ENCODE measurements at places on chromosomes 16 and 17.

DNA sequence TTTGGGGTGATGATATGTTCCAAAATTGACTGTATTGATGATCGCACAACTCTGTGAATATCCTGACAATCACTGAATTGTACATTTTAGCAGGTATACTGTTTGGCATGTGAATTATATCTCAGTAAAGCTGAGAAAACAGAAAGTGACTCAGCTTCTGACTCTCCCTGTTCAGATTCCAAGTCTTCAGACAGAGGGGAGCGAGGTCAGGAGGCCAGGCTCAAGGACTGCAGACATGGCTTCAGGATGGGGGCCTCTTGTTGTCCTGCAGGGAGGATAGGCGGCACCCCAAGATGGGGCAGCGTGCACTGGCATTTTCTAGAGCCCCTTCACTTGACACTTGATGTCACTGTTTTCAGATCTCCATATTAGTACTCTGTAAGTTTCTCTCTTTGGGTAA is 45.6 kb downstream of the KNOP1 start:
- no peak for DNase-seq

GRCh38 chr17:81398832-81399411 is 3.7 kb downstream of the BAHCC1 start:
- no peak for DNase-seq

DNA sequence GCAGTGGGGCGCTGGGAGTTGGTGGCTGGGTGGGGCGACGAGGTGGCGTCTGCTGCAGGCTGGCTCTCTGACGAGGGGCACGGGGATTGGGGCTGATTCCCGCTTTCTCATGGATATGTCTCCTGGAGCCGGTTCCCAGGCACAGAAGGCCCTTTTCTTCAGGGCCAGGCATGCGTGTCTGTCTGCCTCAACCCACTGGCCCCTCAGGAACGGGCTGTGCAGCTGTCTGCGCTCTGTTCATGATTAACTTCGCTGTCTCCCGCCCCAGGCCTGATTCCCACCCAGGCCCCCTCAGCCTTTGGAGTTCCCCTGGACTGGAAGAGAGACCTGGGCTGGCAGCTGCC is 53.1 kb downstream of the RAP1GAP2 start:
- no peak for DNase-seq

DNA sequence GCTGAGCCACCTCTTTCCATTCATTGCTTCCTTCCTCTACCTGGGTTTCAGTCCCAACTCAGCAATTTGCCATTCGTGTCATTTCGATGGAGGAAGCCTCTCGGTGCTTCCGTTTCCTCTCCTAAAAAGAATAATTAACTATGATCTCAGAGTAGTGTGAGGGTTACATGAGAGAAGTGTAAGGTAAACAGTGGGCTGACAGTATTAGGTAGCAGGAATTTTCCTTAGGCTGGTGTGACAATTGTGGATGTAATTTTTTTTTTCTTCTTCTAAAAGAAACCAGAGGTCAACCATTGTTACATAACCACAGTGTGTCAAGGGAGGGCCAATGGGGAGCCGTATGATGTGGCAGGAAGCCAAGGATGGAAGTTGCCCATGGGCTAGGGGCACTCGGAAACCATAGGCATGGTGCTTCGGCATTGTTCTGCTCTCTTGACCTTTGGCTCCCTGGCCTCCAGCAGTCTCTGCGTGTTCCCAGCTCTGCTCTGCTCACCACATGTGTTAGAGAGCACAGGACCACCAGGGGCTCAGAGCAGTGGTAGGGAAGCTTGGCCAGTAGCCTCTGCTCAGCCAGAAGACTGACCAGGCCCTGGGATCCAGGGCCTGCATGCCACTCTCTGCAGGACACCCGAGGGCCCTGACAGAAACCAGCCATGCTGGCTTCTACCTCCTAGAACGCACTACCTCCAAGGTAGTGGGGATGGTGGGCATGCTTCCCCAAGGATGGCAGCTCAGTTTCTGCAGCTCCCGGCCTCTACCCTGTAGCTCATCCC is 2.0 kb upstream of the TOP2A start:
- DNase-seq, result no peak

DNA sequence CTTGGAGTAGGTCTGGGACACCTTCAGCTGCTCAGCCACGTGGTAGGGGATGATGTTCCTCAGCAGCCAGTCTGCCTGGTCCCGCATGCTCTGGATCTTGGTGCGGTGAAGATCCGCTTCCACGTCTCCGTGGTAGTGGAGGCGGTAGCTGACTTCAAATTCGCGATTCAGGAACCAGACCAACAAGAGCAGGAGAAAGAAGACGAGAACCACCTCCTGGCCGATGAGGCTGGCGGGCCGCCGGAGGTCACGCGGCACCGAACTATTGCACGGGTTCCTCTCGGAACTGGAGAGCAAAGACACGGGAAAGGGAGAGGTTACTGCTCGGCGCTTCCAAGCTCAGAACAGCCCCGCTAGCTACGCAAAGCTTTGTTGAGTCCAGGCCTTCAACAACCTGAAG is 86.2 kb upstream of the CREBBP start:
- DNase-seq, result no peak

DNA sequence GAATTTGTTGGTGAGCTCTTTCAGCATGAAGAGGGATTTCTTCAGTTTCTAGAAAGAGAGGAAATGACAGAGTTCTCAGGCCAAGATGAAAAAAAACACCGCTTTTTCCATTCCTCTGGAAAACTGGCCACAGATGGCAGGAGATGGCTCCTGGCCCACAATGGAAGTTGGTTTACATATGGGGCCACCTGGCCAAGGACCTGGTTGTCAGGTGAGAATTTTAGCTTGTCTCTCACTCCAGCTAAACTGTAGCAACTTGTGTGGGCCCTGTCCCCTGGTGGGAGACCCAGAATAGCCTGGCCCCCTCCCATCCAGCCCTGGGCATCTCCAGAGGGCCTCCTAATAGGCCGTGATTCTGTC is 33.6 kb downstream of the LGALS9 start:
- no peak for DNase-seq

- no peak for DNase-seq
Observed at GRCh38 chr17:5582209-5583185, 1.8 kb downstream of the NLRP1 start.

- no peak for DNase-seq
Observed at GRCh38 chr16:10729104-10730048, 14.3 kb upstream of the NUBP1 start.

- DNase-seq, result no peak
Observed at GRCh38 chr16:67317853-67318252, 8.7 kb downstream of the KCTD19 start.

- DNase-seq, result no peak
Observed at GRCh38 chr17:50839591-50840310, 4.4 kb downstream of the WFIKKN2 start.

GRCh38 chr17:14320734-14321475 is 20.0 kb downstream of the HS3ST3B1 start:
- DNase-seq, result no peak

DNA sequence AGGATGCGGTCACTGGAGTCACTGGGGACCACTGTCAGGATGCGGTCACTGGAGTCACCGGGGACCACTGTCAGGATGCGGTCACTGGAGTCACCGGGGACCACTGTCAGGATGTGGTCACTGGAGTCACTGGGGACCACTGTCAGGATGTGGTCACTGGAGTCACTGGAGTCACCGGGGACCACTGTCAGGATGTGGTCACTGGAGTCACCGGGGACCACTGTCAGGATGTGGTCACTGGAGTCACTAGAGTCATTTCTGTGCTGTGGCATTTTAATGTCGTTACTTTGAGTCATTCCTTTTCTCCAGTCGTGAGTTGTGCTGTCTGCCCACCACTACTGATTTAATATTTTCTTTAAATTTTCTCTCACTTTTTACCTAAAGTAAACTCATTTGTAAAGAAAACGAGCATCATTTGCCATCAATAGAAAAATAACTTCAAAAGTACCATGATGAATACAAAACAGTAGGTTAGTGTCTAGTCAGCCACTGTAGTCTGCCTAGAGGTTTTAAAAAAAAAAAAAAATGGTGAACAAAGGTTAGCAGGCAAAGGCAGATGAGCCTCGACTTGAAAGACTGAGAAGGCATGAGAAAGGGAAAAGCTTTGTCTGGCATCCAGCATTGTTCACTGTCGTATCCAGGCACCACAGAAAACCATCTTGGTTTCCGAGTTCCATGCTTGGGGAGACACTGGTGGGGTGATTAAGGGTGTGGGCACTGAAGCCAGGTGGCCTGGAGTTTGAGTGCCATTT is 346.6 kb downstream of the SNX29 start:
- no peak for DNase-seq

DNA sequence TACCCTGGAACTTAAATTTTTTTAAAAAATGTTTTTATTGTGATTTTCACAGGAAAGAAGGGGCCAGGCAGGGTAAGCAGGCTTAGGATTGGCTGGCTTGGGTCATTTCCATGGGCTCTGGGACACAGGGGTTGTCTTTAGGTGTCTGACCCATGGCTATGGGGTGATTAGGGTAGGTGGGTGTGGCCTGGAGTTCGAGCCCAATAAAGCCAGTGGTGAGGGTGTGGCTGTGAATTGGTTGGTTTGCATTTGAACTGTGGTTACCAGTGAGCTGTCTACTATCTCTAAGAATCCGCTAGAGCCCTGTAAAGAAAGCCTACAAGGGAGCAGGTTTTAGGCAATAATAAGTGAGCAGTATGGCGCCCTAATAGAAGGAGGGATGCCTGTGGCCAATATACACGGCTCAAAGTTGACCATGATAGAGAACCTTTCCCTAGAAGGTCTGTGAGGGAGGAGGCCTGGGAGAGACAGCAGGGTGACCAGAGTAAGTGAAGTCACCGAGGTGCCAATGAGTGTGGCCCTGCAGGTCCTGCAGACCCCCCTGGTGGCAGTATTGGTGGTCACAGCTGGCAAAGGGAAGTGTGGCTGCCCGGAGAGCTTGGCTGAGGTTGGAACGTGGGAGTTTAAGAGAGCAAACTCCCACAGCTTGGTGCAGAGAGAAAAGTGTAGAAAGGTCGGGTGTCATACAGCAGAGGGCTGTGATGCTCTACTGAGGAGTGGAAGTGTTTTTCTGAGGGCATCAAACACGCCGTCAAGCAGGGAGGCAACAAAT is 454.0 kb downstream of the WWOX start:
- no peak for DNase-seq

GRCh38 chr17:40281663-40282062 is 6.0 kb upstream of the CDC6 start:
- no peak for DNase-seq

DNA sequence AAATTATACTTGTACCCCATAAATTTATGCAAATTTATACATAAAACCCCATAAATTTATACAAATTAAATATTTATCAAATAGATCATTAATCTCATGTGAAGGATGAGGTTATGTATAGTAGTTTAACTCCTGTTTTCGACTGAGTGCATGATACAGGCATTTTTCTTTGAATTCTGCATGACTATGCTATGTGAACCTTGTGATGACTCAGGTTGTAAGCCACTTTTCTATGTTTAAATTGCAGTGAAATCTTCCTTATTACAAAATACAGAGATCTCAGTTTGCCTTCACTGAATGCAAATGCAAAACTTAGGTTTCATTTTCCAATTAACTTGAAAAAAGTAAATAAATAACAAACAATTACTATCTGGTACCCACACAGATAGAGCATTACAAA is 843.7 kb downstream of the CDH11 start:
- no peak for DNase-seq

DNA sequence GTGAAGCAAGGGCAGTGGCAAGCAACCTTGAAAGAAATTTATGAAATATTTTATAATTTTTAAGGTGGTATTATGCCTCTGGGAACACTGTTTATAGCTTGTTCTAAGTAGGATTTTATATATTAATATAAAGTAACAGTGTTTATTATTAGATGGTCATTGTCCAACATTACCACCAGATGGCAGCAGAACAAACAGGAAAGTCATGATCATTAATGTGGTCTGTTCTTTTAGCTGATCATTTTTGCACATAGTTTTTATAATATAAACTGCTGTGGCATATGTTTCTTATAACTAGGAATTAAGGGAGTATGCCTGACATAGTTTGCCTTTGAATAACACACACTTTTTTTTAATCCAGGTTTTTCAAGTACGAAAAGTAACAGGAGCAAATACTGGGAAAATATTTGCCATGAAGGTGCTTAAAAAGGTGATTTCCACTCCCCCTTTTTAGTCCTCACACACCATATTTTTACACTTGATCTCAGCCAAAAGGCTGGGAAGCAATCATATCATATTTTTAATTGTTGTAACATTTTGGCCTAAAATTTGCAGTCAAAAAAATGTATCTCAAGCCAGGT is 21.4 kb downstream of the RPS6KB1 start:
- DNase-seq, result no peak

GRCh38 chr16:88196471-88197400 is 186.0 kb upstream of the ZNF469 start:
- DNase-seq, result no peak

Data from mucosa of gallbladder (tissue), 1 donor.